ENCODE measurements at places on chromosomes 2 and 18.

DNA sequence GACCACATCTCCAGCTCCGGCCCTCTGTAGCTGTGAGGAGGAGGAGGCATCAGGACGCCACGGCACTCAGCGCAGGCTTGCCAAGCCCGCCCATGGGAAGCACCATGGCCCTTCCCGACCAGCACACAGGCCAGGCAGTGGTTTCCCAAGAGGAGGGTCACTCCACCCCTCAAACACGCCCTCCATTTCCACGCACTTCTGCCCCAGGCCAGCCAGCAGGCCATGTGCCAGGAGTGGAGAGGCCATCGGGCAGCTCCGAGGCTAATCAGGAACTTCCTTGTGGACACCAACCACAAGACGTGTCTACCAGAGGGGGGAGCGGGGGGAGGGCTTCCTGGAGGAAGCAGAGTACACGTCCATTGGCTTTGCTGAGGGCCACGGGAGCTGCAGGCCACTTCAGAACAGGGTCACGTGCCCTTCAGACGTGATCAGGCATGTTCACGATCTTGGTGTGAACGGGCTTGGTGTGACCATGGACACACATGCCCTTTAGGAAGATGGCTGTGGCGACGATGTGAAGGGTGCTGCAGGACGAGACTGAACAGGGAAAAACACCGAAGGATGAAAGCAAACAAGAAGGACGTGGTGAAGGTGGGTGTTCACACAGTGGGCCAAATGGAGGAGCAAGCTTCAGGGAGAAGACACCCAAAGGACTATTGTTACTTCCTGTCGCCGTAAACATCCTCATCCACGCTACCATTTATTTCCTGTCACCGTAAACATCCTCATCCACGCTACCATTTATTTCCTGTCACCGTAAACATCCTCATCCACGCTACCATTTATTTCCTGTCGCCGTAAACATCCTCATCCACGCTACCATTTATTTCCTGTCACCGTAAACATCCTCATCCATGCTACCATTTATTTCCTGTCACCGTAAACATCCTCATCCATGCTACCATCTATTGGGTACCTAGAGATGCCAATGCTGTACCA is 6.5 kb upstream of the MTERF4 start:
- no peak for DNase-seq

DNA sequence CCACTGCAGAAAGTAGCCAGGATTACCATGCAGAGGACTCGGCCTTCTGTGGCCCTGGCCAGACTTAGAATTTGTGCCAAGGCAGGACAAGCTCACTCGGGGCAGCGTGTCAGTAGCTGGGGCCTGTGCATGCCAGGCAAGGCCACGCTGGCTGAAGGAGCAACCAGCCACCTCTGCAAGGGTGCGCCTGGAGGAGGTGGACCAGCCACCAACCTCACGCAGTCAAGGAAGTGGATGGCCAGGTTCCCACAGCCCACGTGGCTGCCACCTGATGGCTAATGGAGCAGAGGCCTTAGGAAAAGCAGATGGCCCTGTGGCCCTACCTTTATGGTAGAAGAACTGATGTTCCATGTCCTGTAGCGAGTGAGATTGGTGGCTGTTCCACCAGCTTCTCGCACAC is 107.9 kb downstream of the CCDC74A start:
- DNase-seq, result no peak

DNA sequence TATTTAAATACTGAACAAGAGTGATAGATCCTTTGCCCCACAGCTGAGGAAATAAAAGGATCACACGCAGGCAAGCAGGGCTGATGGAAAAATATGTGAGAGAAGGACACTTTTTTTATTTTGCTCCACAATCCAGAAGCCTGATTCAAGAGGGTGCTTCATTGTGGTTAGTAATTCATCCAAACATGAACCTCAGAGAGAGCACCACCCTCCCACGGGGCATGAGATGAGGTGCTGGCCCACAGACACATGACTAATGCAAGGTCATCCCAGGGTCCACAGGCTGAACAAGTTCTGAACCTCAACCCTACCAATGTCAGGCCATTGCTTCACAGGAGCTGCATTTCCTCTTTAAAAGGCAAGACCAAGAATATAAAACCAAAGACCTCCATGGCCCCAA is 239.6 kb downstream of the MREG start:
- peak; percentile 80 for DNase-seq

GRCh38 chr2:163884416-163884815 is 148.6 kb upstream of the FIGN start:
- DNase-seq, result no peak

- no peak for DNase-seq
Measured at GRCh38 chr2:156157670-156158069, 174.9 kb downstream of the NR4A2 start.

GRCh38 chr2:208568203-208568602 is 161.6 kb downstream of the PTH2R start:
- DNase-seq, result no peak

DNA sequence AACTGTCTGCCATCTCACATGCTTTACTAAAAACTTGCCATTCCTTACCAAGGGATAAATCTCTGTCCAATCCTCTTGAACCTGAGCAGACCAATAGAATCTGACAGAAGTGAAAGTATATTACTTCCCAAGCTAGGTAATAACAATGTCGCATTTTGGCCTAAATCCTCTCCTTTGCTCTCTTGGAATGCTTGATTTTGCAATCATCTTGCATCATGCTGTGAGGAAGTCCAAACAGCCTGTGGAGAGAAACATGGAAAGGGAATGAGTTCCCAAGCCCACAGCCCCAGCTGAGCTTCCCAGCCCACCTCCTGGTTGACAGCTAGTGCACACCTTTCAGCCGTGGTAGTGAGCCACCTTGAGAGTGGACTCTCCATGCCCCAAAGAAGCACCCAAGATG is 540.6 kb downstream of the STK39 start:
- no peak for DNase-seq

GRCh38 chr2:159232456-159233170 is 53.9 kb downstream of the WDSUB1 start:
- DNase-seq, result no peak

- DNase-seq, result no peak
Measured at GRCh38 chr2:106020821-106021661, 173.1 kb downstream of the UXS1 start.

DNA sequence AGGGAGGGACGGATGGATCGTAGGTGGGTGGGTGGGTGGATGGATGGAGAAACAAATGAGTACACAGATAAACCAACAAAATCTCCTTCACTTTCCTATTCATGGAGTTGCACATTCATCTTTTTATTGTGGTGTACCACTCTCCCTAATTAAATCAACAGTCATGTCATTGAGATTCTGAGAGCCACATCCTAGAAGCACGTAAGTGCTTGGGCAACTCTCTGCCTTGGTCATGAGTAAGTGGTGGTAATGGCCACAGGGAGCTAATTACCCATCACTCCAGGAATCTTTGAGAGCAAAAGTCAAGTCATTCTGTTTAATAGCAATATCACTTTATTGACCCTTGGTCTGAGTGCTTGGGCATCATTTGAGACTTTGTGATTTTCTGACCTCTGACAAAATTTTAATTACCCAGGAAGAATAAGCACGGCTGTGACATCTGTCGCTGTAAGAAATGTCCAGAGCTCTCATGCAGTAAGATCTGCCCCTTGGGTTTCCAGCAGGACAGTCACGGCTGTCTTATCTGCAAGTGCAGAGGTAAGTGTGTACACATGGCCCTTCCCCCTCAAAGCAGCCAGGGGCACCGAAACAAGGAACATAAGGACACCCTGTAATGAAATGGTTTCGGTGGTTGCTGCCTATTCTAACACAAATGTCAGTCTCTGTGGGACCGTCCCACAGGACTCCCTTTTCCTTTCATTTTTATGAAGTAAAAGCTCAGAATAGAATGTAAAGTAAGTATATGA is 85.9 kb downstream of the FEZ2 start:
- no peak for DNase-seq

- DNase-seq, result no peak
Measured at GRCh38 chr2:174446531-174446930, 40.3 kb downstream of the GPR155 start.

DNA sequence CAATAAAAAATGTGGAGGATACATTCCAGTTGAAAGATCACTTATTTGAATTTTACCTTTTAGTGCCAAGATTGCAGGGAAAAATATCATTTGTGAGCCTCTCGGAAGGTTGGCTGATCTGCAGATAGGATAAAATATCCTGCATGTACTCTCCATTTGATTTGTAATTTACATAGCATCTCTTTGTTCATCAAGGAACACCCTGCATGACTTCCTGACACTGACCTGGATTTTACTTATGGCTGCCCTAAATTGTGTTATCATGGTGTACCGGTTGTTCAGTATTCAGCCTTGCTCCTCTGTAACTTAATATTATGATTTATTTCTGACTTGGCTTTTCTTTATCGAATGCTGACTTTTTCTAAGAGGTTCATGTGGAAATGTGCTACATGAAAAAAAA is 226.4 kb downstream of the PIK3C3 start:
- no peak for DNase-seq

DNA sequence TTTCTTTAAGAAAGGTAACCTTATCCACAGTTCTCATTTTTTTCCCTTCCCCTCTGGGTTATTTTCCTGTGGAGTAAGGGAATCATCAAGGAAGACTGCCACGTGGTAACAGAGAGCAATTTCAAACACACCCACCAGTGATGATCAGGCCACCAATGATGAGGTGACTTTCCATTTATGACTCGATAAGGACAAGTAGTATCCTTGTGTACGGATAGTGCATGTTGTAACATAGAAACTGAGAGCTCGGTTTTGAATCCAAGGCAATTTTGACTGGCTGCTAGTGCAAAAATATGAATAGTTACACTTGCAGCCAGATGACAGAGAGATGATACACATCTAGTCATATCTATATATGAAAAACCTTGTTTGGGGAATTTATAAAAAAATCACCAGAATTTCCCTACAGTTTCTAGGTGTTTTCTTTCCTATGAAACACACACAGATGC is 143.6 kb upstream of the TCF4 start:
- DNase-seq, result no peak

DNA sequence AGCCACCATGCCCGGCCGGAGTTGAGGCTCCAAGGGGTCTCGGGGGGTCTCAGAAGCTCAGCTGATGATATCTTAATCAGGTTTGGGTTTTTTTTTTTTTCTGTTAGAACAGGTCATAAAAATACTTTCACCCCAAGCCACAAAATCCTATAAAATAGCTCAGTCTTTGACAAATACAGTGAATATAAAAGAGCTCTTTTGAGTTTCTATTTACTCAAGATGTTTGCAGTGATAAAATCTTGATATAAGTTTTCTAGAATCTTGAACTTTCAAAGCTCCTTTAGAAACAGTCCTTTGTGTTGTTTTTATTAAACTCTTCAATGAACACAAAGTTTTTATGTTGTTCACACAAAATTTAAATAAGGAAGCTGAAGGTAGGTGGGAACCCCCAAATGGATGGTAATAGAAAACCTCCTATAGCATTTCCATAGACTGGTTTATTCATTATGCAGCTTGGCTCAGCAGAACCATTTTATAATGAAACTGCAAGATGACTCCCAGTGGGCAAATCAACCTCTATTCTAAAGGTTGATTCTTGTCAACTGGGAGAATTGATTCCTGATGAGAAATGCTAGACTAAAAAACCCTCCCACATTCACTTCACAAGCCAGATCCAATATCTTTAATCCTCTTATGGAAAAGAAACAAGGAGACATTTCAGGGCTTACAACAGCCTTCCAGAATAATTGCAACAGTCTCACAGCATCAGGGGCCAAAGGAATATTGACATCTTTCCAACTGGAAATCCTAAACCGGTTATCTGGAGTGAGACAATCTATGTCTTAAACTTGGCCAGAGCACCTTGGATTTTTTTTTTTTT is 13.6 kb upstream of the NARS1 start:
- DNase-seq, result no peak

- no peak for DNase-seq
Measured at GRCh38 chr2:73043929-73044832, 27.3 kb downstream of the SFXN5 start.

GRCh38 chr2:139237023-139237422 is 456.8 kb upstream of the NXPH2 start:
- DNase-seq, result no peak

DNA sequence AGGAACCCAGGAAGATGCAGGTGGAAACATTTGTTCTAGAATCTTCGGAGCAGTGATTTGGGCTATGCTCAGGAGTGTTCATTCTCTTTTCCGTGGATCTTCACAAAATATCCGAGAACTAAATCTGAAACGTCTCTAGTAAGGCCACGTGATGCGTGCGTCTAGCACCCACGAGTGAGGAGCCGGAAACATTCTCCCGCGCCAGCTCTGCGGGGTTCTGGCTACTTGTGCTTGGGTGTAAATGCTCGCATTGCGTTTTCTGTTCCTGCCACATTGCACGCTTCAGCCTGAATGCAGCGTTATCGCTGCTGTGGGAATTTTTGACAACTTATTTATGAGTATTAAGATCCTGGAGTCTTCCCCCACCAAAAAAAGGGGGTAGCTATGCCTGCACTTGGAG is 71.4 kb downstream of the KLHL29 start:
- no peak for DNase-seq

- DNase-seq, result peak; percentile 96
Measured at GRCh38 chr2:237223201-237223861, 137.6 kb downstream of the COPS8 start.

GRCh38 chr2:237143676-237144440 is 58.2 kb downstream of the COPS8 start:
- no peak for DNase-seq

Measured in kidney epithelial cell (primary cell).